Stimulated activated naive CD4-positive, alpha-beta T cell treated with Interleukin-2 at 50 U/mL for 16 hours (primary cell): ENCODE measurements at places on chromosomes 6 and 20.

DNA sequence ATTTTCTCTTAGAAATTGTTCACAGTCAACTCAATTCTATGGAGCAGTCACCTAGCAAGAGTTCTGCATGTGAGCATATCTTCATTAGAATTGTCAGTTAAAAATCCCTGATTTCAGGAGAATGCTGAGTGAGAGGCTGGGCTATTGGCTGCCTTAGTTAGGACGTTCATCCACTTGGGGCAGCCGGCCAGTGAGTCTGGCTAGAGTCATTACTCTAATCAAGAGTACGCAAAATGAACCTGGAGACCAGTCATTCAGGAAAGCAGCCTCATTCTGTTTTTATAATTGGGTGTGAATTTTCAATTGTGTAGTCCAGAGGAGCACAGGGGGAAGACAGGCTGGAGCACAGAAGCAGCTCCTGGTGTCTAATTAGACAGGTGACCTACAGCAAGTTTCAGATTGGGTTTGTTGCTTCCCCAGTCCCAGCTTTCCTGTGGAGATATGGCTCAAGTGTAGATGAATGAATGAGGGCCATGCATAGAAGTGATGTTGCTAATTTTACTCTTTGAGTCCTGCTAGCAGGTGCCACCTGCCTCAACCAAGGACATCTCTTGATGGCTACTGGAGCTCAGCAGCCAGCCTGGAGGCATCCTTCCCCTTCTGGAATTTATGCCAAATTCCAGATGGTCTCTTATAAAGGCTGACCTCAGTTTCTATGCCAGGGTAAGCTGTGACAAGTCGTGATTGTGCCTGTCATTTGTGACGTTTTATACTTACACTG lies 265.7 kb downstream of the NKAIN2 start:
- no peak for DNase-seq

GRCh38 chr6:34084591-34085290 lies 61.1 kb downstream of the GRM4 start:
- no peak for DNase-seq

DNA sequence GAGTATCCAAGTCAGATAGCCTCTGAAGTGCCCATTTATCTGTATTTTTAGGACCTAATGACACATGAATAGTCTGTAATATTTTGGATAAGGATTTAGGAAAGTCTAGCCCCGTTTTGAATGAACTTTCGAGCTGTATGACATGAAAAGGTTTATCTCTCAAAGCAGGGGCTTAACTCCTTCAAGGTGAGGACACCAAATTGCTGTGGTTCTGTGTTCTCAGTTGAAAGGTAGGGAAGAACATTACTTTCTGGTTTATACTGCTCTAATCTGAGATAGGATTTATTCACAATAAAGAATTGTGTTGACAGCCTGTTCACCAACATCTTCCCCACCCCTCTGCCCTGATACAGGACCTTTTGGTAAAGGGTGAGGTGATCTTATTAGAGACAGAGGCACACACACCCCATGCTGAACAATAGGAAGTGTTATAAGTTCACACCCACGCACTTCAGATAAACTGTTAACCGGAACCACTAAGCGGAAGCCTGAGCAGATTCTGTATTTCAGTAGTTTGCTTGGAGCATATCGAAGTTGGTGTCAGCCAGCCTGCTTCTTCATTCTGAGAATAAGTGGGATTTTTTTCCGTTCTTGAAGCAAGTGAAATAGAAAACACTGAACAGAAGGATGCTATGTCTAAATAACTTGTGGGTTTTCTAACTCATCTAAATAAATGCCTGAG lies 223.3 kb downstream of the TMEM242 start:
- DNase-seq = peak; percentile 58

DNA sequence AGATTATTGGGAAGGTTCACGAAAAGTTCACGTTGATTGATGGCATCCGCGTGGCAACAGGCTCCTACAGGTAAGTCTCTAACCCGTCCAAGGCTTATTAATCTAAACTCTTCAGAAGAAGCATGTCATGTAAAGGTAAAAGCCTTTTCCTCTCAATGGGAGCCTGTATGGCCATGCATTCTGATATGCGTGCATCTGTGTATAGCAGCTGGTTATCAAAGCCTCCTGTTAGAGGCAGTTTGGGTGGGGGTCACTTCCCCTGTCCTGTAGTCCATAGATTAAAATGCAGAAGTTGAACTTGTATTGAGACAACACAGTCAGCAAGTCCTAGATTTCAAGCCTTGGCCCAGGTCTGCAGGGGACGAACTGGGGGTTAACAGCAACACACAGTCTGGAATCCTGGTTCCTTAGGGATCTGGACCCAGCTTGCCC lies 14.2 kb upstream of the DHX35 start:
- no peak for DNase-seq

GRCh38 chr20:33097001-33097400 lies 17.6 kb downstream of the BPIFB4 start:
- no peak for DNase-seq

GRCh38 chr20:36998652-36999051 lies 47.1 kb upstream of the SAMHD1 start:
- no peak for DNase-seq

GRCh38 chr6:24004062-24004461 lies 122.0 kb upstream of the NRSN1 start:
- DNase-seq = no peak

DNA sequence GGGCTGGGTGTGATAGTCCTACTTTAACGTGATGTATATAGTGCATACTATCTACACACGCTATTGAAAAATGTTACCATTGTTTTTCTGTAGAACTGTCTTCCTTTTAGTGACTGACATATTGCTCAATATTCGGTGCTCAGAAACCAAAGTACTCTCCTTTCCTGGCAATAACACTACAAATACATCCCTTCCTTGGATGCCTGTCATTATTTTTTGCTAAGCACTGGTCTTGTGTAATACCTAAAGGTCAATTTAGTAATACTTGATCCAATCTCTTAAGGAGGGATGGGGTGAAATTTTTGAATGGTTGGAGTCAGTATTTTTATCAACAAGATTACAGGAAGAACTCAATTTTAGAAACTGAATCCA lies 23.9 kb downstream of the CNR1 start:
- DNase-seq = no peak

- DNase-seq = peak; percentile 77
These were observed 29.2 kb downstream of the TFEB start for GRCh38 chr6:41705996-41706835.

DNA sequence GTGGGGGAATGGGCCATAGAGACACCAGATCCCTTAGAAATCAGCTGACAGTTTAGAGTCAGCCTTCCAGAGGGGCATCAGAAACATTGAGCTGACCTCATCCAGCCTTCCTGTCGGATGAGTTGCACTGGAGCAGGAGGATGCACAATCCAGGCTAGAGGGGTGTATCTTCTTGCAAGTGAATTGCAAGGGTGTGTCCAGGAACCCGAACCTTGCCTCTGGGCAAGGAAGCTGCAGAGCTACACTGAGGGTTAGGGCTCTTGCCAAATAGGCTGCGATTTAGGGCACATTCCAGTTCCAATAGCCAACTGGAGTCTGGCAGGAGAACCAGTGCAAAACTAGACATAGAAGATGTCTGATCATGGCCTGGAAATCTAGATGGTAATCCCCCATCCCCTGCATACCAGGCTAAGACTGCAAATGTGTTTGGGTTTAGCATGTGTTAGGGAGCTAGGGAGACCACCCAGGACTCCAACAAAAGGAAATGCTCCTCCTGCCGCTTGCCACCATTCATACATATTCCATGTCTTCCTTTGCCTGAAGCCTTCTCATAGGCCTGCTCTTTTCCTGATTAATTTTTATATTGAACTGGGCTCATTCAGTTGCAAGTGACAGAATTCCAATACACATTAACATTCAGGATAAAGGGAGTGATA lies 6.3 kb upstream of the UTRN start:
- no peak for DNase-seq

DNA sequence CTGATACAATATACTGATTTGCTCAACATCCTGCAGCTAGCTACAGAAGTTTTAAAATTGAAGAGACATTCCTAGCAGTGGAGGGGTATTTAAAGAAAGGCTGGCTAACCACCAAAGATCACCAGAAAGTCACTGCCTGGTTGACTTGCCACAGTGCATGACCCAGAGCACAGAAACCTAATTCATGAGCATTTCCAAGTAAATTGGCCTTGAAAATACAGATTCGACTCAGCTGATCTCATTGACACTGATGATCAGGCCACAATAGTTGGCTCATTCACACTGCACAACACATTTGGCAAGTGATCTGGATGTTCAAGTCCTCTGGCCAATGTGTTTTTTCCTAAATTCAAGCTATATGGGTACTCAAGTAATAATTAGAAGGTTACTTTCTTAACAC lies 13.3 kb upstream of the TDRD6 start:
- no peak for DNase-seq

DNA sequence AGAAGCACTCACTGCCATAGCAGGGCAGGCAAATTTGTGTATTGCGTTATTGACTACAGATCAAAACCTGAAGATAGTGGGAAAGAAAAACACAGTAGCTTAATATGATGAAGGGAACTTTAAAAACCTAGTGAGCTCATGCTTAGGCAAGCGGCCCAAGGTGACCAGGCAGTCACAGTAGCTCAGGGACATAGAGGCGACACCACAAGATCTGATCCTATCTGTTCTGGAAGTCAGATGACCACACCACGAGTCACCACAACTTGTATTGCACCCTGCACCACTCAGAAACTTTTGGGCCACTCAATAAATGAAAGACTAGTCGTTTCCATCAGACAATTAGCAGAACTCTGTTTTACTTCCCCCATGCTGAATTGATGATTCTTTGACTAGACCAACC lies 4.9 kb downstream of the CLIC5 start:
- no peak for DNase-seq

- DNase-seq = no peak
These were observed 334.0 kb upstream of the RGS17 start for GRCh38 chr6:153465050-153465449.

GRCh38 chr6:166575205-166575604 lies 11.3 kb downstream of the RAMACL start:
- no peak for DNase-seq

DNA sequence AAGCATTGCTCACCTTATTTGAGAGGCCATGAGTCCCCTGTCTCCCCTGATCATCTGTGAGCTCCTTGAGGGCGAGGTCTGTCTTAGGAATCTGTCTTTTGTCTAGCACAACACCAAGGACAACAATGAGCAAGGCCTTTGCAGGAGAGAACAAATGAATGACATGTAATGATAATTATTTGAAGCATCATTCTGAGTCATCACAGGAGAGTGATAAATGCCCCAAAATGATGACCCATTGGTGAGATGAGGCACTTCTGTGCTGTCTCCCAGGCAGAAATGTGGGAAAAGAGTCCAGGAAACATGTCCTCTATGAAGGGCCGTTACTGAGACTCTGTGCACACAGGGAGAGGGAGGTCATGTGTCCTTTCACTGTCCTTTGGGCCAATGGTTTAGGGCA lies 105.2 kb upstream of the LRFN2 start:
- DNase-seq = no peak

- DNase-seq = peak; percentile 36
These were observed 637 bp downstream of the MYLK4 start for GRCh38 chr6:2749969-2750600.

- DNase-seq = no peak
These were observed 100.6 kb upstream of the AFDN start for GRCh38 chr6:167726043-167726621.

DNA sequence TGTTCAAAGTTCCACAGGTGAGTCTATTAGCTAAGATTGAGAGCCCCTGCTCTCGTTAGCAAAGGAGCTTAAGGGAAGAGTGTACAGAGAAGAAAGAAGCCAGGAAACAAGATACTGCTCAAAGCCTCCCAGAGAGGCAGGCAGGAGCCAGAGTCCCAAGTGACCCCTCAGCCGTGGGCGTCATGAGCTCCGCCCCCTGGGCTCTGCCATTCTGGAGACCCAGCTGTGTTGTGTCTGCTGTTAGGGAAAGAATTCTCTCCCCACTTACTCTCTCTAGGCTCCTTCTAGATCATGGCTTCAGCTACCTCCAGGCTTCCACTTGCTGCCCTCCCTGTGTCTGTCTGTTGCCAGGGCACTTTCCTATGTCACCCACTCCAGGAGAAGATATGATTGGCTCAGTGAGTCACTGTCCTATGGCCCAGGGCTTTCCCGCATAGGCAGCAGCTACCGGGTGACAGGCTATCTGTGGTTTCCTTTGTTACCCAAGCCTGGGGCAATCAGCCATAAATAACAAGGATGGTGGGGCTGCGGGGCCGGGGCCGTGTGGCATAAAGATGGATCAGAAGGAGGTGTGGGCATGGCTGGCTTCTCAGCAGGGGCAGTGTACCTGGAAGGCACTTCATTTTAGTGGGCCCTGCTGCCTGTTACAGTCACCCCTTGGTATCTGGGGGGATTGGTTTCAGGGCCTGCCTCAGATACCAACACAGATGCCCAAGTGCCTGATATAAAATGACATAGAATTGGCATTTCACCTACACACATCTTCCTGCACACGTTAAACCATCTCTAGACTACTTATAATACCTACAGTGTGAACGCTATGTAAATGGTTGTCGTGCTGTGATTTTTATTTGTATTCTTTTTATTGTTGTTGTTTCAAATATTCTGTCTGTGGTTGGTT lies 118.9 kb downstream of the ARMC2 start:
- DNase-seq = peak; percentile 8

DNA sequence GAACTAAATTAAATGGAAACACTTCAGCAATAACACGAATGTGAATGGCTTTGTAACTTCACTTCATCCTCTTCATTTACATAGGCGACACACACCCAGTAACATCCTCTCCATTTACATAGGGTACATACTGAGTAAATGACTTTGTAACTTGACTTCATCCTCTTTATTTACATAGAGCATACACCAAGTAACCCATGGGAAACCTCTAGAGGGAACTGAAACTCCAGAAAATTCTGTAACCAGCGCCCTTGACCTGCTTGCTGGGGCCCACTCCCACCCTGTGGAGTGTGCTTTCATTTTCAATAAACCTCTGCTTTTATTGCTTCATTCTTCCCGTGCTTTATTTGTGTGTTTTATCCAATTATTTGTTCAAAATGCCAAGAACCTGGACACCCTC lies 81.6 kb upstream of the OPRM1 start:
- DNase-seq = no peak

- no peak for DNase-seq
These were observed 5.4 kb upstream of the FBXO30 start for GRCh38 chr6:145819994-145820393.

- no peak for DNase-seq
These were observed 121.2 kb downstream of the MAP3K7 start for GRCh38 chr6:90465686-90466085.

DNA sequence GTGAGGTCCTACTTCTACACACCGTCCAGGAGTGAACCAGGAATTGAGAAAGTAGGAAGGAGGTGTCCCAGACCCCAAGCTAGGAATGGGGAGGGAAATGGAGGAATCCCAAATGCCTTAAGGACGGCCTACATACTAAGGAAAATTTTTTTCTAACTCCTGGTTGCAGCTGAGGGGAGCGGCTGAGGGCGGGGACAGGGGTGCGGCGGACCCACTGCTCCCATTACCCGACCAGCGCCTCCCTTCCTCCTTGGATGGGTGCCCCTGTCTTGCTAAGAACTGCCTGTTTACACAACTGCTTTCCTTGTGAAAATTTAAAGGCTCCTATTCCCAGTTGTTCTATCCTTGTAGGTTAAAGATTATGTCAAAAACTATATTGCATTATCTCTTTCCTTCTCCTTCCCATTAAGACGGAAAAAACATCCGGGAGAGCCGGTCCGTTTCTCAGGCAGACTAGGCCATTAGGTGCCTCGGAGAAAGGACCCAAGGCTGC lies 699 bp upstream of the HSPA1B start:
- DNase-seq = peak; percentile 44
